ENCODE measurements at places on chromosomes 1 and 21.

DNA sequence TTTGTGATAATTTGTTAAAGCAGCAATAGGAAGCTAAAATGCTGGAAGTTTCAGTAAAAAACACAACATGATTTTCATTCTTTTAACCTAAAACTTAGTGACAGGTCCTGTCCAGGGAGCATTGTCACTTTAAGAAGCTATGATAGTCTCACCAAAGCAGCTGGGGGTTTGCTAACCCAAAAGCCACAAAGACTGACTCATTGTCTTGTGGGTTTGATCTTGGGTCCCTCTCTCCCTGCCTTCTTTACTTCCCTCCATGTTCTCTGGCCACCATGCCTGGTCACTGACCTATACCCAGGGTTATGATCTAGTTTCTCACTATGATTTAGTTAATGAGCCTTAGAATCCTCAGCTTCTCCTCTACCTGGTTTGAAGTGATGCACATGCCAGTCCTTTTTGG lies 213.5 kb upstream of the PTGFR start:
- DNase-seq, result no peak

DNA sequence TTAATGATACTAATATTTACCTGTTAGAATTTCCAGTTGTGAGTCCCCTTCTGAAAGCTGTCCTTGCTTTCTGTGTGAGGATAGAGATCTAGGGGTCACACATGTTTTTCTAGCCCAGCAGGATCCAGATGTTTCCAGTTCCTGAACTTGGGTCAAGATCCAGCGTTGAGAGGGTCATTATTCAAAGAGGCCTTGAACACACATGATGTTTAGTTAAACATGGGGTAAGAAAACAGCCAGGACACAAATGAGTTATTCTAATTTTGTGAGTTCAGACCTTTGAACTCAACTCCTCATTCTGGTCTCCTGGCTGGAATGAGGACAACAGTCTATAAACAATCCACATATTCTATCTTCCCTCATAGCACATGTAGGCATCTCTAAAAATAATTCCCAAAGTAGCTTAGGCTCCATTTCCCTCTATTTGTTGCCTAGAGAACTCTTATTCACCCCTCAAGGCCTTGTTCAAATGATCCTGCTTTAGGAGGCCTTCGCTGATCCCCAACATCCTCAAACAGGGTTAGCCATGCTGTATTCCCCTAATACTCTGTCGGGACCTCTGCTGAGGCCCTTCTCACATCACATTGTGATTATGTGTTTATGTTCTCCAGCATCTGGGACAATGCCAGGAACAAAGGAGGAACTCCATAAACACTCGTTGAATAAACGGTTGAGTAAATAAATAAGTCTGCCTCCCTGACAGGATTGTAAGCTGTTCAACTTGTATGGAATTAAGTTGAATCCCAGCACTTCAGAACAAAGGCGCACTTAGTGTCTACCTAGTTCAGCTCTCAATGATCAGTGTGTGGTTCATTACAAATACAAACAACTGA lies 15.0 kb upstream of the KCNN3 start:
- DNase-seq, result no peak

DNA sequence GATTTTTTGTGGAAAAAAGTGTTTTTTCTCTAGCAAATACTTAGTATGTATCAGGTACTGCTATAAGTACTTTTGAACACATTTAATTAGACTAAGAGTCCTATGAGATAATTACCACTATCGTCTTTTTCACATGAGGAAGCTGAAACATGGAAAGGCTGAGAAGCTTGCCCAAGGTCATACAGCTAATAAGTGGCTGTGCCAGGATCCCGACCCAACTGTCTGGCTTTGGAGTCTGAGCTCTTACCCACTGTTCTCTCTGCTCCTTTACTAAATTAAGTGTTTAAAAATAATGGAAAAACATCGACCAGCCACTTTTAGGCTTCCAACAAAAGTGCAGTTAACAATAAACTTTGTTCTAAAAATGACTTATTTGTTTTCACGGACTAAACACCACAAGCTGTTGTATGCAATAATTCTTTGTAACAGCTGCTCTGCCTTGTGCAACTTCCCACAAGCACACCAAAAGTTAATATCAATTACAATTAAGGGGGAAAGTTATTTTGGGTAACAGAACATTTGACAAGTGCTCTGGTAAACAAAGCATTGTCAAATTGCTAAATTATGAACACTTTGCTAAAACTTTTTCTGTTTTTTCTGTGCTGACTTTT lies 75.7 kb downstream of the CRB1 start:
- no peak for DNase-seq

DNA sequence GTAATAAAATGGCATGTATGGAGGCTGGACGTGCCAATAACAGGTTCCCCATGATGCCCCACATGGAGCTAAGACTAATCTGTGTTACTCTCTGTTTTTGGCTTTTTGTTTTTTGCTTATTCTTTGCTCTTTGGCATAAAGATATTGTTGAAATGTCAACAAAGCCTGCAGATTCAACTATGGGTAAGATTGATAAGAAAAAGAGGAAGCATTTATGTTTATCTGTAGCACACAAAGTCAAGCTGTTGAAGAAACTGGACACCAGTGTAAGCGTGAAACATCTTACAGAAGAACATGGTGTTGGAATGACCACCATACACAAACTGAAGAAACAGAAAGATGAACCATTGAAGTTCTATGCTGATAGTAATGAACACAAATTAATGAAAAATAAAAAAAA lies 402.7 kb downstream of the LTN1 start:
- DNase-seq, result no peak

DNA sequence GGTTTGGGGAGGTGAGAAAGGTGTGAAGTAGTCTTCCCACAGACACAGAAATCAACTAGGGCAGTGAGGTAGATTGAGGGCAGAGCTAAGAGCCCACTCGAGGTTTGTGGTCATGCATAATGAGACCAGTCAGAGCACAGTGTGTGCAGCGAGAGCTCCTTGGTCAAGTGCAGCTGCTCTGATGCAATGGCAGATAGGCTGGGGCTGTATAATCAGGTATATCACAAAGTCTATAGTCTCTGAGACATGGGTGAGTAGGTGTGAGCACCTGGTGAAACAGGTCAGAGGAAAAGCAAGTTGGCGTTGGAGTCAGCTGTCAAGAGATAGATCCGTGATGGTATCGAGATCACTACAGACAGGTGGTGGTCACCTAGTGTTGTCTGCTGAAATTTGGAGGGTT lies 17.6 kb downstream of the DSCAM start:
- DNase-seq, result no peak

- DNase-seq, result no peak
These were observed 158.7 kb upstream of the IRF2BP2 start for GRCh38 chr1:234768569-234769283.

DNA sequence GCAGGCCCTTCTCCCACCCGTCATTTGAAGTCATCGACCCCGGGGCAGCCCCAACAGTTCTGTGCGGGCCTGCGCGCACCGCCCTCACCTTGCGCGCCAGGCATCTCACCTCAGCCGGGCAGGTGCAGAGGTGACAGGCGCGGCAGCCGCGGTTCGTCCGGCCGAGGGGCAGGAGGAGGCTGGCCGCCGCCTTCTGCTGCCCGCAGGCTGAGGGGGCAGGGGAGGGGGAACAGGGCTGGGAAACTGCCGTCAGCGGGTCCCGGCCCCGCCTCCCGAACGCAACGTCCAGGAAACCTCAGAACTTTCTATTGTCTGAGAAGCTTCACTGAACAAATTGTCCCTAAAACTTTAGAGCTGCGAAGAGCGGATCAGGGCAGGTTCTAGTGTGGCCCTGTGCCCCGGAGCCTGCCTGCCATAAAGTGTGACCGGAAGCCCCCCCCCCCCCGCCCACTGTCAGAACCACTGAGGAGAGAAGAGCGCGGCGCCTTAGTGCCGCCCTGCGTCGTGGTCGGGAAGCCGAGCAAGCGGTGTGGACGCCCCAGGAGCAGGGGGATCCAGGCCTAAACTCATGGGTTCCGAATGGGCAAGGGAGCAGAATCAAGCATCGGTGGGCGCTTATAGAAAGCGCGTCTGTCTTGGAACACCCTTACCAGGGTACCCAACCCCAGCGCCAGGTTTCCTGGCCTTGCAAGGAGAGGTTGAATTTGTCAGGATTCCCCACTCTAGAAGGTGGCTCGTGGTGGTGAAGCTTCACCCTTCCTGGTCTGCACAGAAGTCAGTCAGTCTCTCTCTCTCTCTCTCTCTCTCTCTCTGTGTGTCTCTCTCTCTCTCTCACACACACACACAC lies 13.3 kb upstream of the TBX15 start:
- peak; percentile 70 for DNase-seq

GRCh38 chr1:94550800-94551241 lies 9.3 kb upstream of the F3 start:
- DNase-seq, result no peak

DNA sequence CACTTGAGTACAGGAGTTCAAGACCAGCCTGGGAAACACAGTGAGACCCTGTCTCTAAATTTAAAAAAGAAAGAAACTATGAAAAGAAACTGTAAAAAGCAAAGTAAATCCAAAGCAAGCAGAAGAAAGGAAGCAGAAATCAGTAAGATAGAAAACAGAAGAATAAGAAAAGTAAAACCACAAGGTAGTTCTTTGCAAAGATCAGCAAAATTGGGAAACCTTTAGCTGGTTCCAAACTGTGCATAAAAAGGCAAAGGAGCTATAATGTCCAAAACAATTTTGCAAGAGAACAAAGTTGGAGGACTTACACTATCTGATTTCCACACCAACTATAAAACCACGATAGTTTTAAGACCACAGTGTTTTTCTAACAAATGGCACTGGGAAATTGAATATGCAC lies 218.8 kb downstream of the RPS6KC1 start:
- DNase-seq, result no peak

- no peak for DNase-seq
These were observed 8.6 kb downstream of the NIPAL3 start for GRCh38 chr1:24424207-24424606.

DNA sequence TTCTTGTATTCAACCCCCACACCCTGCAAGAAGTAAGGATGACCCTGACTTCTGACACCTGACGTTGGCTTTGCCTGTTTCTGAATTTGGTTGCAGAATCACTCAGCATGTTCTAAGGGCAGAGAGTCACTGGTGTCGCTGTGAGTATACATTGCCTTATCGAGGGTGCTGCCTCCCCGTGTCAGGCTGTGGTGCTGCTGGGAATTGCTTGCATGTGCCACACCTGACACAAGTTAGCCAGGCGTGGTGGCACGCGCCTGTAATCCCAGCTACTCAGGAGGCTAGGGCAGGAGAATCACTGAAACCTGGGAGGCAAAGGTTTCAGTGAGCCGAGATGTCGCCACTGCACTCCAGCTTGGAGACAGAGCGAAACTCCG lies 45.9 kb downstream of the WDR4 start:
- peak; percentile 48 for DNase-seq

DNA sequence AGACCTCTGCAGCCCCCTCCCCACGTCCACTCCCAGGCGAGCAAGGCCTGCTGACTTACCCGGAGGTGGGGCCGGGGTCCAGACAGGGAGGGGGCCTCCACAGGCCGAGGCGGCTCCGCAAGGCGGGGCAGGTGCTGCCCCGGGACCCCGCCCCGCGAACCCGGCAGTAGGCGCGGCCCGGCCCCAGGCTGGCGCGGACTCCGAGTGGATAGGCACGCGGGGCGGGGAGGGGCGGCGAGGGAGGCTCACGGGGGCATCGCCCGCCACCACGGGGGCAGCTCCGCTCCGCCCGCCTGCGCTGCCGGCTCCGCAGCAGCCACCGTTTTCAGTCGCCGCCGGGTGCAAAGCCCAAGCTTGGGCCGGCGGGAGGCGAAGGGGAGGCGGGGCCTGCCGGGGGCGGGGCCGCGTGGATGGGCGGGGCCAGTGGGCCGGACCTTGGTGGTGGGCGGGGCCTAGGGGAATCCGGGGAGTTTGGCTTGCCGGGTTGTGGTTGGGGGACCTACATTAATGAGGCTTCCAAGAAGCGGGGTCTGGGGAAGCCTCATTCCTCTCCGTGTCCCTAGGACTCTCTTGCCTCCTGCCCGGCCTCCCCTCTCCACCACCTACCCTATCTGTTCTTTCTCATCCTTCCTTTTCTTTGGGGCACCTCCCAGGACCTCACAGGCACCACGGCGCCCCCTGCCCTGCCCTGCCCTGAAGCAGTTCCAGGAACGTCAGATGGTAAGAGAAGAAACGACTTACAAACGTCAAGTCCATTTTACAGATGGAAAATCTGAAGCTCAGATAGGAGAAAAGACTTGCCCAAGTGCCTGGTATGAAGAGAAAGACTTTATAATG lies at the start of gene RIMS3:
RIMS3 (minus strand) TSS at position 348 of the 837 bp plus-strand sequence. CDS start 23,757 bp downstream, outside the sequence.
- peak; percentile 79 for DNase-seq

DNA sequence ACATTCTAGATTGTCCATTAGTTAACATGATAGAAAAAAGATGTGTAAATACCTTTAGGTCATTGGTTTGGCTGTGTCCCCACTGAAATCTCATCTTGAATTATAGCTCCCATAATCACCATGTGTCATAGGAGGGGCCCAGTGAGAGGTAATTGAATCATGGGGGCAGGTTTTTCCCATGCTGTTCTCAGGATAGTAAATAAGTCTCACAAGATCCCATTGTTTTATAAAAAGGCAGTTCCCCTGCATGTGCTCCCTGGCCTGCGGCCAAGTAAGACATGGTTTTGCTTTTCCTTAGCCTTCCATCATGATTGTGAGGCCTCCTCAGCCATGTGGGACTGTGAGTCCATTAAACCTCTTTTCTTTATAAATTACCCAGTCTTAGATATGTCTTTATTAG lies 32.5 kb upstream of the SLC44A5 start:
- no peak for DNase-seq

DNA sequence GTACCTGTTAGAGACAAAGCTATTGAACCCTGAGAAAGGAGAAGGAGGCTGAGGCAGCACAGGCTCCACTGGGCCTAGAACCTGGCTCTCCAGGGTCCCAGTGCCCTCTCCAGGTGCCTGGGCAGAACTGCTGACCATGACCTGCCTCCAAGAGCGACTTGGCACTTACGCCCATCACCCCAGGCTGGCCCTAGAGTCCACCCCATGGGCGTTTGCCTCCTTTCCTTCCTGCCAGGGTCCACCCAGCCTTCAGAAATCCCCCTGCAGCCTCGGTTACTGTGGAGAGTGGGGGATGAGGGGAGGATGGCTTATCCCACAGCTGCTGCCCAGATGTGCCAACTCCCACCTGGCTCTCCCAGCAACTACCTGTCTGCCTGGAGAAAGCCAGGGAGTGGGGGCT lies 14.7 kb upstream of the C1QA start:
- DNase-seq, result no peak

- DNase-seq, result no peak
These were observed 16.5 kb upstream of the LHX4 start for GRCh38 chr1:180213401-180214170.

DNA sequence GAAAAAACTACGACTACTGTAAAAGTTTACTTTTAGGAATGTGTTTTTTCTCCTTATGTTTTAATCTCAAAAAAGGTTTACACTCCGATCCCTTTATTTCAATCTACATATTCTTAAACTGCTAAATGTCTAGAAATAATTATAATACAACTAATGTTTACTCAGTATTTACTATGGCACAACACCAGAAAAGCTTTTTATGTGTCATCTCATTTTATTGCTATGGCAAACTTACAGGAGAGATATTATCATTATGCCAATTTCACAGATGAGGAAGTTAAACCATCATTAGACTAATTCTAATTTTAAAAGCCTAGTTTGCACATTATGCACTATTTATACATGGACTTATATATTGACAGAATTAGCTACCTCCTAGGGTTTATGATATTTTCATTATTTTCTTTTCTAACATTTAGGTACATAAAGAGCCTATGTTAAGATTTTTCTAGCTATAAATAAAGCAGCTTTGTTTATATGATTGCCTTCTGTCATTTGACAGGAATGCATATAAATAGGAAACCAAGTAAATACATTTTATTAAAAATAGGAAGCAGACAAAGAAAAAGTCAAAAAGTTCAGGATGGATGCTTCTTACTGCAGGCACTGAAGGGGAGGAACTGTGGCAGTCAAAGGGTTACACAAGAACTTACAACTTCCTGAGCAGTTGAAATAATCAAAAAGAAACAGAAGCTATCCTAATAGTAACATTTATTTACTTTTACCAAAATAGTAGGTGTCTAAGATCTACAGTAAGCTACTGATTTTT lies 442.4 kb downstream of the LTN1 start:
- DNase-seq, result no peak
